HEK293T (cell line): ENCODE measurements at places on chromosomes 1 and 21.

DNA sequence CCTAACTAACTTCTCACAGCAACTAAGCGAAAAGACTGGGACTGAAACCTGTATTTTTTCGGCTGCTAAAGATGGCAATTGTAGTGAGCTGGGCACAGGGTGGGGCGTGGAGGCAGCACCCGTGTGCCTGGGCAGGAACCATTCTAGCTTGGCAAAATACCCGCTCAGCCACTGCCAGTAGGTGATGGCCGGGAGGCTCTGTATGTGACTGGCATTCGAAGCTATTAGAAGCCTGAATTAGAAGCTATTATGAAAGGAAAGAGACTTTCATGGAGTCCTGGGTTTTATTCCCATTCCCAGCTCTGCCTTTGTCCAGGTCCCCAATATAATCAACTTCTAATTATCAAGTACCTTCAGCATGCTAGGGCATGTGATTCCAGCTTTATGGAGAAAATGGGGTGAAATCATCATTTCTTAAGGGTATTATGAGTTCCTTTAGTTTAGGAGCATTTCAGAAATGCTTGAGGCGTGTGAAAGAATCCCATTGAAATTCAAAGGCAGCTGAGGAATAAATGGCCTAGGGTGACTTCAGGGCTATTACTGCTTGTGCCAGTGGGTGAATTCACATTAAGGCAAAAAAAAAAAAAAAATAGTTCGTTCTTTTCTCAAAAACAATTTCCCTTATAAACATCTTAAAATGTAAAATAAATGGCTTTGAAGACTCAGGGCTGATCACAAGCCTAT, 125.6 kb downstream of the KCNN3 start:
- no peak for DNase-seq

GRCh38 chr1:27823784-27824183, 6.8 kb upstream of the PPP1R8 start:
- no peak for DNase-seq

DNA sequence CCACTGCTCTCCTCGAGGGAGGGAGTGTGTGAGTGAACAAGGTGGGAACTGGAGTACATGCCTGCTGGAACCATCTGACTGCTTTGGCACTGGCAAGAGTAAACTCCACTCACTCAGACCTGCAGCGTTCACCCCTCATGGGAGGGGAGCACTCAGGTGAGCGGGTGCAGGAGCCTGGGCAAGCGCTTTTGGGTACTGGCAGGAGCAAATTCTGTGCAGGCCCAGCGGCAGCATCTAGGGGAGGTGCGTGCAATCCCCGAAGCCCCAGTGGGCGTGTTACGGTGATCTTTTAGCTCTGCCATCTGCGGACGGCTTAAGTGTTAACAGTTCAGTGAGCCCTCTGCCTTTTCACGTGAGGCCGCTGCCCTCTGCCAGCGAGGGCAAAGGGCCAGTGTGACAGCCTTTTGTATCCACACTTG, 127.4 kb downstream of the PATJ start:
- no peak for DNase-seq

DNA sequence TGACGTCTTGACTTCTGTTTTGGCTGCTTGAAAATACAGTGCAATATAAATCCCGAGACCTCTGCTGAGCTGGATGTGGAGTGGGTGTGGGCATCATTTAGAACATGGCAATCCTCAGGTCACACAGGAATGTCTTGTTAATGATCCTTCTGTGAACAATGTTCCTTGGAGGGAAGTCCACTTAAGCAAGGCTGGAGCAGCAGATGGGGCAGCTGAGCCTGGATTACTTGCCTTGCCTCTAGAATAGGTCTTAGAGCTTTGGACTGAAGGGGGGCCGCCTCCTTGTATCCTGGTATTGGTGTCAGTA, 926 bp upstream of the SCMH1 start:
- no peak for DNase-seq

DNA sequence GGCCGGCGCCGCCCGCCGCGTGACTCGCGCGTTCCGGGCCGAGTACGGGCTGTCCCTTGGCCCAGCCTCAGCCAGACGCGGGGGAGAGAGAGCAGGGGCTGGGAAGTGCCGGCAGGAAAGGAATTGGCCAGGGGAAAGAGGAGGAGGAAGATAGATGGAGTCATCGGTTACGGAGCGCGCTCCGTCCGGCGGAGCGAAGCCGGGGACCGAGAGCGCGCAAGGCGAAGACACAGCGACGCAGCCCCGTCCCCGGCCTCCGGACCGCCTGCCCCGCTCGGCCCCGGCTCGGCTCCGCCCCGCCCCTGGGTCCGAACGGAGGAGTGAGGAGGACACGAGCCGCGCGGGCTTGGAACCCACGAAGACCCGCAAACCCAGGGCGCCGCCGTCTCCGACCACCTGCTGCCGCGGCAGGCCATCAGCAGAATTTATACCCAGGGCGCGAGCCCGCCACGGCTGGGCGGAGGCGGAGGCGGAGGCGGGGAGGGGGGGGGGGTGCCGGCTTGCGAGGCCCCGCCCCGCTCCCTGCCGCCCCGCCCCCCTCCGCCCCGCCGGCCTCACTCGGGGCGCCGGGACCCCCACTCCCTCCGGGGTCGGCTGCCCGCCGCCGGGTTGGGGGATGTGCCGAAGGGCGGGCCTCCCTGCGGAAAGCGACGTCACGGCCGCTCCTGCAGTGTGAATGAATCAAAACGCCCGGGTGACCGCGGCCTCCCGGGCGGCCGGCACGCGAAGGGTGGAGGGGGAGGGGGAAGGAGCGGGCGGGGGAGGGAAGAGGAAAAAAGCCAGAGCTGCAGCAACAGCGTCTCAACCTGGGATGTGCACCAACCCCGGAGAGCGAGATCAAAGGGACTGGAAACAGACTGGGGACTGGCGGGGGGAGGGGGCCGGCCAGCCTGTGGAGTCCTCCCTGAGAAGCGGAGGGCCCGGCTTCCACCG, at the start of gene LHX4:
Gene LHX4, plus strand, starts transcription at position 782 of the 933 bp plus-strand sequence. CDS start 266 bp downstream, outside the sequence.
- peak; percentile 91 for DNase-seq

DNA sequence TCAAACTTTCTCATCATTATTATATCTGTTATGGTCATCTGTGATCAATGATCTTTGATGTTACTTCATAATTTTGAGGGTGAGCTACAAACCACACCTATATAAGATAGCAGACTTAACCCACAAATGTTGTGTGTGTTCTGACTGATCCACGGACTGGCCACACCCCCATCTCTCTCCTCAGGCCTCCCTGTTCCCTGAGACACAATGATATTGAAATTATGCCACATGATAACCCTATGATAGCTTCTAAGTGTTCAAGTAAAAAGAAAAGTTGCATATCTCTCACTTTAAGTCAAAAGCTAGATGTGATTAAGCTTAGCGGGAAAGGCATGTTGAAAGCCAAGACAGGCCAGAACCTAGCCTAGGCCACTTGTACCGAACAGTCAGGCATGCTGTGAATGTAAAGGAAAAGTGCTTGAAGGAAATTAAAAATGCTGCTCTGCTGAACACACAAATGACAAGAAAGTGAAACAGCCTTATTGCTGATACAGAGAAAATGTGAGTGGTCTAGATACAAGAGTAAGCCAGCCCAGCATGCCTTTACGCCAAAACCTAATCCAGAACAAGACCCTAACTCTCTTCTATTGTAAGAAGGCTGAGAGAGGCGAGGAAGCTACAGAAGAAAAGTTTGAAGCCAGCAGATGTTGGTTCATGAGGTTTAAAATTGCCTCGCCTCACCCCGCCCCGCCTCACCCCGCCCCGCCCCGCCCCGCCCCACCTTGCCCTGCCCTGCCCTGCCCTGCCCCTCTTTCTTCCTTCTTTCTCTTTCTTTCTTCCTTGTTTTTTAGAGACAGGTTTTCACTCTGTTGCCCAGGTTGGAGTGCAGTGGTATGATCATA, 16.5 kb downstream of the CTSS start:
- no peak for DNase-seq

DNA sequence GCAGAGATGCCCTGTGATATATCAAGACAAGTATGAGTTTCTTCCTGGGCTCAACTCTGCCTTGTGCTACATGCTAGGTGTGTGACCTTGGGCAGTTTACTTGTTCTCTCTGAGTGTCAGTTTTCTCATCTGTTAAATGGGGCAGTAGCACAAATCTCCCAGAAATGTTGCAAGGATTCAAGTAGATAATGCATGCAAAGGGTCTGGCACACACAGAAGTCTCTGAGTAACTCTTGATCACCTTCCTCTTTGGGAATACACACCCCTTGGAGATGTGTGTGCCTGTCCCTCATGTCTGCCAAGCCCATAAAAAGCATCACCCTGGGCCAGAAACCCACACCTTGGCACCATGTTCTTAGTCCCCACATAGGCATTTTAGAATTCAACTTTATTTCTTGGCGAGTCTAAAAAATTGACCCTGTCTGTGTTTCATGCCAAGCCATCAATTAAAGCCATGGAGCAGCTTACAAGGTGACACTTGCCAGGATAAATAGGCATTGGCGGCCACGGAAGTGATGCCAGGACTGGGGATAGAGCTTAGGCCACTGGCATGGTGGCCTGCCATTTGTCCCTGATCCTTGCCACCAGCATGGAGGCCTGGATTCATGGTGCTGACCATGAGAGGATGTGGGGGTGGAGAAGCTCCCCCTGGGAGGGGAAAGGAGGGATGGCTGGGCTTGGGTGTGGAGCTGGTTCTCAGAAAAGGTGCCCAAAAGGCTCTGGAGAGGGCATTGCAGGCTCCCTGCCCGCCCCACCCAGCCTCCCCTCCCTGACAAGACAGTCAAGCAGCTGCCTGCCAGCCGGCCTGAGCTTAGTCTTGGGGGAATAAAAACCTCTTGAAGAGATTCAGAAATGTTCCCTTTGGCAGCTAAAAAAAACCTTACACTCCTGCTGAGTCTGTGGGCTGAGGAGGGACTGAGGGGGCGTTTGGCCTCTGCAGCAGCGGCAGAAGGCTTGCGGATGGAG, 118.0 kb upstream of the IPO9 start:
- no peak for DNase-seq

DNA sequence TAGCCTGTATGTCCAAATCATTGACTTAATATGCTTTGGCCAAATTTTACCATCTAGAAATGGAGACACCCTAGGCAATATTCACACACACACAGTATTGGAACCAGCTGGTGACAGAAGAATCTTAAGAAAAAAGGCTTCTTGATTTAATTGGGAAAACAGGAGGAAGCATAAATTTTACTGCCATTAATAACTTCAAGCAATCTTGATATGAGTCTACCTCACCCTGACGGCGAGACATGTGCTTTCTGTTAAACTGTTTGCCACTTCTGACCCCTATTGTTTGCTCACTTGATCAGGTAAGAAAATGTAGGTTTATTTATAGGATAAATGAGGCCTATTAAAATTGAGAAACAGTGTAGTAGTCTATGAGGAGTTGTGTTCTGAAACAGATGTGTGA, 73.2 kb downstream of the KIFAP3 start:
- no peak for DNase-seq

DNA sequence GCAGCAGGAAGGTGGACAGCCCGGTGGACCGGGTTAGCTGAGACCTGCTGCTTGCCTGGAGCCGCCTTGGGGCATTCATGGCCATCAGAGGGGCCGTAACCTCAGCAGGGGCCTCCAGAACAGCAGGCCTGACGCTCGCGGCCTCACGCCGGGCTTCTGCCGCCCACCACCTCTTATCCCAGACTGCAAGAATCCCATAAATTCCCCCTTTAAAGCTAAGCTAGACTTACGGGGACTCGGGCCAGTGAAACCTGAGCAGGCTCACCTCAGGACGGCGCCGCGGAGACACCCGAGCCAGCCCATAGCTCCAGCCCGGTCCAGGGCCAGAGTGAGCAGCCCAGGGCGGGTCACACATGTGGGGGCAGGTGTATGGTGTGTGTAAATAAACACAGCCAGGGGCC, 132.3 kb downstream of the GLIS1 start:
- peak; percentile 25 for DNase-seq

DNA sequence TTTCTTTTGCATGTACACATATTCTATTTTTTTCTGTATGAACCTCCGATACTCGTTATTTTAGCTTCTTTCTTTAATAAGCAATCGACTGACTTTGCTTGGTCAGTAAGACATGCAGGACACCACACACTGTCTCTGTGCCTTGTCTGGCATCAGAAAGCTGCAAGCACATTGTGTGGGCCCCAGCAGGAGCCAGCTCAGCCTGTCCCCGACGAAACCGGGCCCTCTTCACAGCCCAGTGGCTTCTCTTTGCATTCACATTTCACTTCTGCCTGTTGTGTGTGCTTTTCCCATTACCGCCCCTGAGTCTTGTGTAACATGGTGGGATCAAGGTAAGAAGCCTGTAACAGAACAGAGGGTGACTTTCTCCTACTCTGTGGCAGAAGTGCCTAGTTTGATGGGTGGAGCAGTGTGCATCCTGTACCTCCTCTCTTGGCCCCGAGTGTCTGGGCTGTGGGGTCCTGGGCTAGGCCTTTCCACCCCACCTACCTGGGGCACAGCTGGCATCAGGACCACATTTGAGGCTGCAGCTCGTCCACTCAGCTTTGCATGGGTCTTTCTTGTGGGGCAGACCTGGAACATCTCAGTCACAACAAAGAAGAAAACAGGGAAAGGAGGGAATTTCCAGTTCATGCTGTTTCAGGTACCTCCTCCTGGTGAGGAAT, 118.9 kb upstream of the COL6A1 start:
- DNase-seq = no peak

DNA sequence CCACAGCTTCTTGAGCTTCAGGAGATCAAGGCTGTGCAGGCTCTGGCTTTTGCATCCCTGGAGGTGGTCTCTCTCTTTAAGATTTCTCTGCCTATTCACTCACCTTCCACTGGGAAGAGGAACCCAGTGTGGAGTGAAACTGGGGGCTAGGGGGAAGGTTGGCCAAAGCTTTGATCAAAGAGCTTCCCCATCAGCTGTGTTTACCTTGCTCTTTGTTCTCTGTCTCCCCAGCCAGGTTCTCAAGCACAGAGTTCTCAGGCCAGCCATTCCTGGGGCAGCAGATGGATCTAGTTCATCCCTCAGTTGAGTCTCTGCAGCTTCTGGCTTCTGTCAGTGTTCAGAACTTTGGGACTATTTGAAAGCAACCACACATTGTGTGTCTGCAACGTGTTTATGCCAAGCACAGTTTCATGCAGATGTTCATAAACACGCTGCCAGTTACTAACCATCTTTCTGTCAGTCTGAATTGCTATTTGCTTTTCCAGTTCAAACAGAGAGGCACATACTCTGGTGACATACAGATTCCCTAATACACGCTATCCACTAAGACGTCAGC, 17.2 kb upstream of the MRPS14 start:
- no peak for DNase-seq

- no peak for DNase-seq
These were observed 4.0 kb downstream of the TRIM11 start for GRCh38 chr1:228402641-228403025.

GRCh38 chr1:240790856-240791255, 178.9 kb upstream of the GREM2 start:
- no peak for DNase-seq

GRCh38 chr1:29696656-29697390, 460.5 kb downstream of the PTPRU start:
- no peak for DNase-seq

- no peak for DNase-seq
These were observed 26.2 kb upstream of the ID3 start for GRCh38 chr1:23585321-23586022.

GRCh38 chr1:48019714-48020315, 22.6 kb upstream of the TRABD2B start:
- no peak for DNase-seq

- no peak for DNase-seq
These were observed 233.7 kb downstream of the NCAM2 start for GRCh38 chr21:21231913-21232312.

- no peak for DNase-seq
These were observed 356.2 kb downstream of the KCTD3 start for GRCh38 chr1:215923129-215923824.

- DNase-seq = peak; percentile 31
These were observed 1.1 kb downstream of the SPSB1 start for GRCh38 chr1:9293533-9294404.

GRCh38 chr1:176051902-176052518, 155.1 kb downstream of the COP1 start:
- DNase-seq = no peak

- no peak for DNase-seq
These were observed 10.2 kb downstream of the BMP8A start for GRCh38 chr1:39501666-39502065.
